Glutamatergic neuron (in vitro differentiated cells): ENCODE measurements at places on chromosomes 6 and 20.

DNA sequence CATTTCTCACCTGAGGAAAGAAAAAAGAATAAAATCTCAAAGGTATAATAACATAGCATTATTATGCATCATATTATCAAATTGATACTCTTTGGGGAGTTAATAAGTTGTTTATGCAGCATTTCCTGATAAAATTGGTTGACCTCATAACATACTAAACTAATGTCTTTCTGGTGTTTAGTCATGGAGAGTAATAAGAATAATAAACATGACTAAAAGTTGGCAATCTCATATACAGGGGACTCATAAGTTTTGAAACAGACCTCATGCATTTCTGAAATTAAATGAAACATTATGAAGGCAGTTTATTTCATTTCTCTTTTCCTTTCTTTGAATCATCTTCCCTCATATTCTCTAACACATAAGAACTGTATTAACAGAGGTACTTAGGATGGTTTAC, 60.5 kb upstream of the PRDM1 start:
- no peak for DNase-seq
- no peaks in the 10 kb centered on the region for H3K27me3 ChIP-seq
- H3K4me3 ChIP-seq = no peak overlapping the region
- H3K4me1 ChIP-seq = no peaks in the 10 kb centered on the region

DNA sequence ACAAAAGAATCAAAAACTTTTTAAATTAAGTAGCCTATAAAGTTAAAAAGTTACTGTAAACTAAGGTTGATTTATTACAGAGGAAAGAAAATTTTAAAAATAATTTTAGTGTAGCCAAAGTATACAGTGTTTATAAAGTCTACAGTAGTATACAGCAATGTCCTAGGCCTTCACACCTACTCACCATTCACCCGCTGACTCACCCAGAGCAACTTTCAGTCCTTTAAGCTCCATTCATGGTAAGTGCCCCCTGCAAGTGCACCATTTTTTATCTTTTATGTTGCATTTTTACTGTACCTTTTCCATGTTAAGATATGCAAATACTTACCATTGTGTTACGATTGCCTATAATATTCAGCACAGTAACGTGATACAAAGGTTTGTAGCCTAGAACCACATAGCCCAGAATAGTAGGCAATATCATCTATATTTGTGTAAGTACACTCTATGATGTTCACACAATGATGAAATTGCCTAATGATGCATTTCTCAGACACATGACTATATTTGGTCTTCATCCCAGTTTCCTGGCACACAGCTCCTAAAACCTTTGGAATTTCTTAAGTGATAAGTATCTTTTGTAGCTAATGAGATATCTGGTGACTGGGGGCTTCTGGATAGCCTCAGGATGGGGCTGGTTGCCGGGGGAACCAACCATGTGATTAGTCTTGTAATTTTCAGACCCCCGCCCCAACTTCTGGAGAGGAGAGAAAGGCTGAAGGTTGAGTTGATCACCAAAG, 111.0 kb downstream of the MRPL14 start:
- no peaks in the 10 kb centered on the region for H3K4me1 ChIP-seq
- H3K27ac ChIP-seq = no peak overlapping the region
- peaks cover 11% of the 10 kb centered on the region for H3K36me3 ChIP-seq
- no peak for DNase-seq
- no peak overlapping the region for H3K4me3 ChIP-seq

- H3K27me3 ChIP-seq = no peaks in the 10 kb centered on the region
- H3K4me1 ChIP-seq = peaks cover 8% of the 10 kb centered on the region
- peak; percentile 63 for DNase-seq
- no peak overlapping the region for H3K4me3 ChIP-seq
- H3K27ac ChIP-seq = no peak overlapping the region
Measured at GRCh38 chr6:155327326-155328073, 13.2 kb upstream of the TFB1M start.

DNA sequence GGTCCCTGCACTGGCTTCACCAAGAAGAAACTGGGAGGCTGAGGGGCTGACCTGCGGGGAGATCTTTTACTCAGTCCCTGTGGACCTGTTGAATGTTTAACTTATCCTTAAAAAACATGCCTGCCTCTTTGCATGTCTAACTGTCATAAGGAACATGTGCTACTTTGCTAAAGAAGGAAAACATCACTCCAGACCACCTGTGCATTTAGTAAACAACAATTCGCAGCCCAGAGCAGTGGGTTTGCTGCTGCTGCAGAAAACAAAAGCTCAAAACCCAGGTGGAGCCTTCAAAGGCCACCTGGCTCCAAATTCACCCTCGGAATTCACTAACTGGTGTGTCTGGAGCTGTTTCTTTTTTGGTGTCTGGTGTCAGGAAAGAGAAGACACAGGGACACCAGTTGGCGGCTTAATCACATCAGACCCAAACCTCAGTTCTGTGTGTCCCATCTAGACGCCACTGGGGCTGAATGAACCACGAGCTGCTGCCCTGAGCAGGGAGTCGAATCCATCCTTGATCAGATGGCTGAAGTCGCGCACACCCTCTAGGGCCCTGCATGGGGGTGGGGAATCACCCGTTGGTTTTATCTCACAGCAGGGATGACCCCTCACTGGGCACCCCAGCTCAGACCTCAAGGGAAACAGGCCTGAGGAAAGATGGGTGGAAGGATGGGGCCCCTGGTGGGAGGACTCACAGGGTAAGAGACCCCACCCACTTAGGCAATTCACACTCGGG, 344.3 kb downstream of the PREX1 start:
- no peaks in the 10 kb centered on the region for H3K36me3 ChIP-seq
- H3K4me1 ChIP-seq = peaks cover 12% of the 10 kb centered on the region
- H3K27me3 ChIP-seq = peaks cover 2% of the 10 kb centered on the region
- H3K4me3 ChIP-seq = no peak overlapping the region
- H3K27ac ChIP-seq = no peak overlapping the region
- DNase-seq = no peak

DNA sequence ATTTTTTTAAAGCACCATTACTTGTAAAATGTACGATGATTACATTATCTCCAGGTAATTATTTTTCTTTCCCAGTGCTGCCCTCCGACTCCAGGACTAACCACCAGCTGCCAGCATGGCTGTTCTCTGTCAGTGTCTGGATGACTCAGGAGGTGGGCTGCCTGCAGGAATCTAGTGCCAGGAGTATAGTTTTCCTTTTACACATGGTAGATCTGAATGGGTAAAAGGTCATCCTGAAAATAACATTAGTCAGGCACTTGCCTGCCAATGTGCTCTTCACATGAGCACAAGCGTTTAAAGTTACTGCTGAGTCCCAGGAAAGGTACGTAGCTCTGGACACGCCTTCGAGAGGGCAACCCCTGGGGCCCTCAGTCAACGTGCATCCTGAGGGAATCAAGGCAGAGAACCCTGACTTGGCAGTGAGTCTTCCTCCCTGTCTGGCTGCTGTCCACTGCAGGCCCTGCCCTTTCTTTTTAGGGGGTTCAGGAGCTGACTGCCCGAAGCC, 2.4 kb downstream of the DYNLT1 start:
- H3K4me3 ChIP-seq = peak overlapping the region; percentile 99
- H3K27ac ChIP-seq = peak overlapping the region; percentile 46
- peaks cover 27% of the 10 kb centered on the region for H3K4me1 ChIP-seq
- no peak for DNase-seq
- peaks cover 10% of the 10 kb centered on the region for H3K27me3 ChIP-seq

DNA sequence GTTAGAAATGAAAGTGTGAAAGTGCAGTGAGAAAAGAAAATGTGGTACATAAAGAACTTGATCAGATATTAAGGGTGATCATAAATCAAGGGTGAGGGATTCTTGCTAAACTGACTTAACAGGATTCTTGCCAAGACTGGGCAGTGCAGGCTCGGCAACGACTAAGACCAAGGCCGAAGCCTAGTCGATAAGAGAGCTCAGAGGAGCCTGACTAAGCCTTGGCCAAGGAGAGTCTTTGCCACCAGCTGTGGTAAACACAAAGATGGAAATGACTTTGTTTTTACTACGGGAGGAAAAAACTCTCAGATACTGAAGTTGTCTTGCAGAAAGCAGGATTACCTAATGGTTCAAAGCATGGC, 196.6 kb downstream of the LY86 start:
- no peak for DNase-seq
- peaks cover 5% of the 10 kb centered on the region for H3K4me1 ChIP-seq
- no peaks in the 10 kb centered on the region for H3K27me3 ChIP-seq

GRCh38 chr6:113854531-113855499, 2.3 kb upstream of the MARCKS start:
- H3K27me3 ChIP-seq = peaks cover 23% of the 10 kb centered on the region
- peak overlapping the region; percentile 90 for H3K4me3 ChIP-seq
- no peaks in the 10 kb centered on the region for H3K36me3 ChIP-seq
- peak; percentile 94 for DNase-seq

DNA sequence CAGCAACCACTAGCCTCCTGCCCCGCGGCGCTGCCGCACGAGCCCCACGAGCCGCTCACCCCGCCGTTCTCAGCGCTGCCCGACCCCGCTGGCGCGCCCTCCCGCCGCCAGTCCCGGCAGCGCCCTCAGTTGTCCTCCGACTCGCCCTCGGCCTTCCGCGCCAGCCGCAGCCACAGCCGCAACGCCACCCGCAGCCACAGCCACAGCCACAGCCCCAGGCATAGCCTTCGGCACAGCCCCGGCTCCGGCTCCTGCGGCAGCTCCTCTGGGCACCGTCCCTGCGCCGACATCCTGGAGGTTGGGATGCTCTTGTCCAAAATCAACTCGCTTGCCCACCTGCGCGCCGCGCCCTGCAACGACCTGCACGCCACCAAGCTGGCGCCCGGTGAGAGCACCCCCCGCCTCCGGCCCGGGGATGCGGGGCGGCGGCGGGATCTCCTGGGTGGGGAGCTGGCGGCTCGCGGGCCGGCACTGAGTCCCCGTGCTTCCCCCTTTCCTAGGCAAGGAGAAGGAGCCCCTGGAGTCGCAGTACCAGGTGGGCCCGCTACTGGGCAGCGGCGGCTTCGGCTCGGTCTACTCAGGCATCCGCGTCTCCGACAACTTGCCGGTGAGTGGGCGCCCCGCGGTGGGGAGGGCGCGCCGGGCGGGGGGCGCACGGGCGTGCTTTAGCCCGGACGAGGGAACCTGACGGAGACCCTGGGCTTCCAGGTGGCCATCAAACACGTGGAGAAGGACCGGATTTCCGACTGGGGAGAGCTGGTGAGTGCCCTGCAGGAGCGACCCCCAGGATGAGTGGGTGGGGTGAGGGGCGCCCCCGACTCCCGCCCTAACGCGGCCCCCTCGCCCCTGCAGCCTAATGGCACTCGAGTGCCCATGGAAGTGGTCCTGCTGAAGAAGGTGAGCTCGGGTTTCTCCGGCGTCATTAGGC, 585 bp downstream of the PIM1 start:
- peak; percentile 76 for DNase-seq
- peak overlapping the region; percentile 96 for H3K4me3 ChIP-seq
- peaks cover 10% of the 10 kb centered on the region for H3K27me3 ChIP-seq
- peaks cover 8% of the 10 kb centered on the region for H3K4me1 ChIP-seq

DNA sequence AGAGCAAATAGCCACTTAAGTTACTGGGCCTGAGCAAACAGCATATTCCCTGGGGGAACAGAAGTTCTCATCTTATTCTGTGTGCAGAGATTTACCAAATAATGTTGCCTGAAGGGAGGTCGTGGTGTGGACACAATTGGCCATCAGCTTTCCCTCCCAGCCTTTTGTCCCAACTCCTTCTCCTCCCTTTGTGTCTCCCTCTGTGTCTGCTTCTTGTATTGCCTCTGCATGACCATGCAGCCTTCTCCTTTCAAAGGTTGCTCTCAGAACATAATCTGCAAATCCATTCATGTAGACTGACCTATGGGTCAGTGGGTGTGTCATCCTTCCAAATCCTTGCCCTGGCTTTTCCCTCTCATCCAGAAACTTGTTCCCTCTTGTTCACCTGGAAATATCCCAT, 150.3 kb upstream of the INSM1 start:
- peak overlapping the region; percentile 26 for H3K27ac ChIP-seq
- peaks cover 4% of the 10 kb centered on the region for H3K27me3 ChIP-seq
- no peak overlapping the region for H3K4me3 ChIP-seq
- peaks cover 48% of the 10 kb centered on the region for H3K4me1 ChIP-seq
- peaks cover 12% of the 10 kb centered on the region for H3K36me3 ChIP-seq

GRCh38 chr6:10873374-10873773, 8.5 kb downstream of the GCM2 start:
- no peak for DNase-seq
- no peak overlapping the region for H3K4me3 ChIP-seq
- H3K27me3 ChIP-seq = peaks cover 2% of the 10 kb centered on the region
- no peak overlapping the region for H3K27ac ChIP-seq
- H3K36me3 ChIP-seq = no peaks in the 10 kb centered on the region

- no peak overlapping the region for H3K4me3 ChIP-seq
- H3K27me3 ChIP-seq = no peaks in the 10 kb centered on the region
- peaks cover 5% of the 10 kb centered on the region for H3K36me3 ChIP-seq
- DNase-seq = no peak
Measured at GRCh38 chr6:34182751-34183531, 37.1 kb upstream of the GRM4 start.

DNA sequence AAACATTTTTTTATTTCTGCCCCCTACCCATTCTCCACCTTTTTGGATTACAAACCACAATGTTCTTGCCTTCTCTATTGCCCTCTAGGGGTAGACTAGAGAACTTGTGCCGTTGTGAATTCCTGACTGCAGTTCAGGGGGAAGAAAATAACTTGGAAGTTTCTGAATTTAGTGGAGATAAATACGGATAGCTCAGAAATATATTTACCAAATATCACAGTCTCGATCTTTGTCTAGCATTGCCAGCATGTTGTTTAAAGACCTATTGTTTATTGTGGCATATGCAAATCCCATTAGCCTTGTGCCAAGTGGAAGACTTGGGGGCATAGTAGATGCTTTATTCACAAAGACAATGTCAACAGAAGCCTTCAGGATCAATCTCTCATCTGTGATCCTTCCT, 154.1 kb upstream of the MMS22L start:
- DNase-seq = no peak
- no peaks in the 10 kb centered on the region for H3K36me3 ChIP-seq
- H3K27ac ChIP-seq = no peak overlapping the region
- no peaks in the 10 kb centered on the region for H3K27me3 ChIP-seq
- no peak overlapping the region for H3K4me3 ChIP-seq
- peaks cover 4% of the 10 kb centered on the region for H3K4me1 ChIP-seq

DNA sequence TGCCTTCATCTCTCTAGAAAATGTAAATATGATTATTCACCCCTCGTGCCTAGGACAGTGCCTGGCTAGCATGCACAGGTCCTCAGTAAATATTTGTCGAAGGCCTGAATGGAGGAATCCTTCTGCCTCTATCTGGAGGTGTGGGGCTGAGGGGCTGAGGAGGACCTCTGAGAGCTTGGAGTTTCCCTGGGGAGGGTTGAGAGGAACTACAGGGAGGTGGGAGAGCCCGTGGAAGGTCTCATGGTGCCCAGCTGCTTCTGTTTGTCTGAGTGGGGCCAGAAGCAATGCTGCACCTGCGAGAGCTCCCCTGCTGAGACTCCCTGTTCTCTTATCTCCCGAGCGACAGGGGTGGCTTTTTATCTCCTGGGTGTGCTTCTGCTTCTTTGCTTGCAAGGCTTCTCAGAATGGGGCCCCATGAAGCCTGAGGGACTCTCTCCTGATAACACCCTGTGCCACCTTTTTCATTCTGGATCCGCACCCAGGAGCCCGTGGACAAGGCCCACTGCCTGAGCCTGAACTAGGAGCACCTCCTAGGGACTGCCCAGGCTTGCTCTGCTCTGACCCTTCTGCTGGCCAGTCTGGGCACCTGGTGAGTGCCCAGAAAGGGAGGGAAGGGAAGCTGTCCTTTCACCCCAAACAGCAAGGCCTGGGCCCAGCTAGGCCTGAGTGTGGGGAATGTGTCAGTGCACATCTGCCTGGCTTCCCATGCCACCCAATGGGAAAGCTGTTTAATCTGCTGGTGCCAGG, 2.4 kb downstream of the SLC29A1 start:
- no peak overlapping the region for H3K27ac ChIP-seq
- no peaks in the 10 kb centered on the region for H3K36me3 ChIP-seq
- peaks cover 35% of the 10 kb centered on the region for H3K4me1 ChIP-seq
- peak overlapping the region; percentile 69 for H3K4me3 ChIP-seq

GRCh38 chr6:33076406-33076934, 680 bp downstream of the HLA-DPB1 start:
- H3K27ac ChIP-seq = no peak overlapping the region
- peaks cover 10% of the 10 kb centered on the region for H3K4me1 ChIP-seq
- peaks cover 9% of the 10 kb centered on the region for H3K27me3 ChIP-seq
- peaks cover 11% of the 10 kb centered on the region for H3K36me3 ChIP-seq
